ENCODE measurements at places on chromosomes 3 and 15.

DNA sequence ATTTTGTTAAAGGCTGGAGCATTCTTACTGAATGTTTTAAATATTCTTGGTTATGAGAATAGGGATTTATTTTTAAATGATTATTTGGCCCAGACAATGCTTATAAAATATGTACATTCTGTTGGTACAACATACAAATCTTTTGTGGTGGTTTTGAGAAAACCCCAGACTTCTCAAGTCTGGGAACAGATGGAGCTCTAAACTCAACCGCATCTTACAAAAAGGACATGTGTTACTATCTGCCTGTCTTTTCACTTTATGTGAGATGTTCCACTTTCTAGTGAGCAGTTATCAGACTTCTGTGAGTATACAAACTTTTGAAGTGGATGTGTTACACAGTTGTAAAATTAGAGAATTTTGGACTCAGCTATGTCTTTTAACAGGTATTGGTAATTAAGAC is 135.5 kb upstream of the RBMS3 start:
- no peak for DNase-seq

DNA sequence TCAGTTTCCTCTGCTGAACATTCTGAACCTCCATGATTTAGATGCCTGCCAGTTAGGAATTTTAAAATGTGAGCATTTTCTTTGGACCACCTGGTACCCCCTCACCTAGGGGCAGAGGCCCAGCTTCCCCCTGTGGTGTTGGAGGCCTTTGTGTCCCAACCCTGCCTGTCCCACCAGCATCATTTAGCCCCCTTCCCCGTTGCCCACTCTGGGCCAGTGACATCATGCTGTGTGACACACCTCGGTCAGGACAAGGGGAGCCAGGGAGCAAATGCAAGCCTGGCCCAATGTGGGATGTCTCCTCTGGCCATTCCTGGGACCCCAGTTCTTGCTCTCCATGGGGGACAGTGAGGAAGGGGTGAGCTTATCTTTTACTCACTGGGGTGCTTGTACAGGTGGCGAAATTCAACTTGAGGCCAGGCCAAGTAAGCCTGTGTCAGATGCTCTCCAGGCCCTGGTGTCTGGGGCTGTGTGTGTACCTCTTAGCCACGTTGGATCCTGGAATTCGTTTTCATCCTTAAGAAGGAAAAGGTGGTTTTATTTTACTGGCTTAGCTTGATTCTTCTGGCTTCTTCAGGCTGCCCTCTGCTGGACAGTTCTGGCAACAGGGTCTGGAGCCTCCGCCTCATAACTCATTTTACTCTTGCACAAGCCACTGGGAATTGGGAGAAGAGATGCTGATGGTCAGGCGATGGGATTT is 49.7 kb upstream of the MYZAP start:
- DNase-seq = peak; percentile 43

DNA sequence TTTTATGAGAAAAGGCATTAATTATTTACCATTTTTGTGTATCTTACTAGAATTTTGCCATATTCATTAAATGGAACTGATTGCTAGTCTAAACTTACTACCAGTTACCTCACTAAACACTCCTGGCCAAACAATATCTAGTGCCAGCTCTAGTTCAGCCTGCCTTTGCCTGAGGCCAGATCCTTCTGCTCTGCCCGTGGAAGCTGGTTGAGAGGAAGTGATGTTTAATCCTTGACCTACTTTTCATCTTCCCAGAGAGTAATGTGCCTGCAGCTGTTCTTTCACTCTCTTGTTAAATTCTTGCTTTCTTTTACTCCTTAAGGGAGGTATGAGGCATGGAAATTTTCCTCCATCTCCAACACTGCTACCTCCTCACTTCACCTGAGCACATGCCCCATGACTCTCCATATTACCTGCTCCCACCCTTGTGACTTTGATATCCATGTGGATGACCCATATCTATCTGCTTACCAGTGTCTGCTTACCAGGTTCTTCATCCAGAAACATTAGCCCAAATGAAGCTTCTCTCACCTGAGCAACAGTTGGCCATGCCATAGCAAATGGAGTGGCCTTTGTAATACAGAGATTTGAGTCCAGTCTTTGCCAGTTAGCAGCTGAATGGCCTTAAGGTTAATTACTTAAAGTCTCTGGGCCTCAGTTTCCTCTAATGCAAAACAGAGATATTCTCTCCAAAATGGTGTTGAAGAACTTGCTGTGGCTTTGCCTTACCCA is 53.4 kb downstream of the UBE2E1 start:
- DNase-seq = no peak

- no peak for DNase-seq
Observed at GRCh38 chr3:78970656-78971055, 797.1 kb downstream of the ROBO1 start.

DNA sequence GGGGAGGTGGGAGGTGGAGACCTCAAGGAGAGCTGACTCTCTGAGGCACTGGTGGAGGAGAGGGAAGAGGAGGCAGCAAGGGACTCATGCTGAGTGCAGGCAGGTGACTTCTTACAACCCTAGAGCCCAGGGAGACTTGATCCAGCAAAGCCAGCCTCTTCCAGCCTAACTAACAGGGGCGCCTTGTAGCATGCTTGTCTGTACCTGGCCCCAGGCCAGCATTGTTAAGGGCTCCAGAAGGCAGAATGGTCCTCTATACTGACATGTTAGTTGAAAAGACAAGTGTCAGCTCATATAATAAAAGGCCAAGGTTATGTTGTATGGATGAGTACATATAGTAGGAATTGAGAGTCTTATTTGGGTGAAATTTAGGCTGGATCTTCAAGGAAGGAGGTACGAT is 65.4 kb downstream of the CHDH start:
- no peak for DNase-seq

- DNase-seq = no peak
Observed at GRCh38 chr15:38514601-38515000, 50.0 kb downstream of the RASGRP1 start.

- DNase-seq = no peak
Observed at GRCh38 chr15:34239151-34239808, 14.5 kb downstream of the EMC4 start.

- DNase-seq = no peak
Observed at GRCh38 chr15:68056097-68056865, 2.2 kb downstream of the PIAS1 start.

GRCh38 chr3:42301446-42302175 is 35.6 kb upstream of the CCK start:
- DNase-seq = no peak

GRCh38 chr3:30607032-30607833 is 832 bp downstream of the TGFBR2 start:
- peak; percentile 78 for DNase-seq

DNA sequence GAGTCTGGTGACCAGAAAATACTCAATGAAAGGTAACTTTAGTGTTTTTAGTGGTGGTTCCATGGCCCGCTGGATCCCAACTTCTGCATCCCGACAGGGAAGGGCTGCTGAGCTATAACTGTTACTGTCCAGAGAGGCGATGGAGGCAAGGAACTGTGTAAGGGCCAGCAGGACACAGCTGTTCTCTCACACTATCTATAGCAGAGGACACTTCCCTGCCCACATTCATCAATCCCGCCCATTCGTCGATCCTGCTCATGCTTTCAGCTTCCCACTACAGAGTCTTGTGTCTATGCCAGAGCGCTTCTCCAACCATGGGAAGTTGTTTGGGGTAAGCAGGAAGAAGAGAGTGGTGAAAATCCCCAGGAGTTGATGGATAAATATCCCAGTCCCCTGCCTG is 8.4 kb downstream of the COLQ start:
- DNase-seq = no peak

- DNase-seq = no peak
Observed at GRCh38 chr3:194470615-194471014, 16.2 kb downstream of the ATP13A3 start.

GRCh38 chr3:33023176-33024136 is 72.0 kb downstream of the CCR4 start:
- no peak for DNase-seq

GRCh38 chr3:121979734-121980449 is 42.2 kb downstream of the ILDR1 start:
- DNase-seq = no peak

DNA sequence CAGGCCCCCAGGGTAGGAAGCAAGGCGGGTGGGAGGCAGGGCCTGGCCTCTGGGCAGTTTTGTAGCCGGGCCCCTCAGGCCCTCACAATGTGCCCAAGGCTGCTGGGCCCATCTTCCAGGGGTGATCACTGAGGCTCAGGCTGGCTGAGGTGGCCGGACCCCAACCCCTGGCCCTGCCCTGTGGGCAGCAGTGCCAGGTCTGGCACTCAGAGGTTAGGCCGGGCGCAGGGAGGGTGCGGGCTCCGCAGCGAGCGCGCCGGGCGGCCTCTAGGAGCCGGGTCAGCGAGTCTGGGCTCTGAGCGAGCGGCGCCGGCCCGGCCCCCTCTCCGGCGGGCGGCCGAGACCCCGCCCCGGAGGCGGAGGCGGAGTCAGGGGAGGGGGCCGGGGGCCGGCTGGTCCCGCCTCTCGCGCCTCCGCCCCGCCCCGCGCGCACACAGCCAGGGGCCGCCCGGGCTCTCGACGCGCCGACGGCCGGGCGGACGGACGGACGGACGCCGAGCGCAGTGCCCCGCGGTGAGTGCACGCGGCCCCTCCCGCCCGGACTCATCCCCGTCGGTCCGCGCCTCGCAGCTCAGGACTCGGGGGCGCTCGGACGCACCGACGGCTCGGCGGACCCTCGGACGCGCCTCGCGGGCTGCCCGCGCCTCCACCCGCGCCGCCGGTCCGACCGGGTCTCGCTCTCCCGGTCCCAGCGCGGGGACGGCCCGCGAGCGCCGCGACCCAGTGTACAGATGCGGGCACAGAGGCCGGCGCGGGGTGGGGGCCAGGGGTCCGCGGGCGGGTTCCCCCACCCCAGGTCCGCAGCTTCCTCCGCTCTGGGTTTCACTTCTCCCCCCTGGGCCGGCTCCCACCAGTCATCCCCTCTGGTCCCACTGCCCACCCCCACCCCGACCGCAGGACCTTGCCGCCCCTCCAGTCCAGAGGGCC is at the start of gene FBLN2:
TSS of gene FBLN2 (plus strand) at position 430 of the 927 bp plus-strand sequence. CDS start 21,231 bp downstream, outside the sequence.
- peak; percentile 23 for DNase-seq

GRCh38 chr3:175193815-175194518 is 334.8 kb downstream of the NAALADL2 start:
- DNase-seq = no peak

DNA sequence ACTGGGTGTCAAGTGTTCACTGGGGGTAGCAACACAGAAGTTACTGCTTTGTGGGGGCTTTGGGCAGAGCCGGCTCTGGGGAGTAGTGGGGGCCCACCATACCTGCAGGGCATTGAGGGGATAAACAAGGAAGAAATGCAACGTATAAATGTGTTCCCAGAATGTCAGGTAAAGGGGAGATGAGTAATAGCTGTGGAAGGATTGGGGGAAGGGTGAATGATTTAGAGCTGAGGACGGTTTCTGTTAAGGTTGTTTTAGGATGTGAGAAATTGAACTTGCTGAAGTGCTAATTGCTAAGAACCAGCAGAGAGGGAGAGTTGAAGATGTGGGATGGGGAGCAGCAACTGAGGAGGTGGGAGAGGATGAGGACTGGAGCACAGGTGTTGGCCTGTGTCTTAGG is 10.7 kb downstream of the SCG5 start:
- no peak for DNase-seq

DNA sequence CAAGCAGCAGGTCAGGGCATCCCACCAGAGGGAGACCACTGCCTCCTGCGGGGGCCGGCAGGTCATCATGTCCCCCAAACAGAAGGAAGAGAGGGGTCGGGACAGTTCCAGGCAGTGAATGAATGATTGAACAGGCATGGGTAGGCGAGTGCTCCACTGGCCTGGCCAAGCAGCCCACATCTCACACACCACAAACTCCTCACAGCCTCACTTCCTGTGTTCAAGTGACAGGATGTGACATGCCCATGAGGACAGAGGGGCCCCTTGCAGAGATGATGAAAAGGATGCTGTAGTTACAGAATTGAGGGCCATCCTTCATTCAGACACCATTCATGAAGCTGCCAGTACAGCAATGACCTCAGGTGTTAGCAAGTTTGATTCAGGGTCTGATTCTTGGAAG is 3.7 kb downstream of the IQSEC1 start:
- DNase-seq = no peak

DNA sequence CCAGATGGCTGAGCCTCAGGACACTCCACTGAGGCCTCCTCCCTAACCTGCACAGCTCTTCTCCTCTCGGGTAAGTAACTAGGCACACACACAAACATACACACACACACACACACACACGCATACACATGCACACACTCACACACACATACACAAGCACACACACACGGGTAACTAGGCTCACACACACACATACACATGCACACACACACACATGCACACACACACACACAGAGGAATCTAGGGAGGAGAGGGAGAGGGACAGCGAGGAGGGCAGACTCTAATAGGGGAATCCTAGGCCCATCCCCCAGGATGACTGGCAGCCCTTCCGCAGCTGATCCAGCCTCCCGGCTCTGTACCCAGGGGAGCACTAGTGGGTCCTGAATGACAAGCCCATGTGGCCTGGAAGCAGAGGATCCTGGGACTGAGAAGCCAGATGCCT is 177.4 kb upstream of the LINGO1 start:
- no peak for DNase-seq

- DNase-seq = no peak
Observed at GRCh38 chr3:173135059-173135458, 6.0 kb downstream of the SPATA16 start.

GRCh38 chr3:160804762-160805161 is 48.7 kb downstream of the PPM1L start:
- DNase-seq = no peak

GRCh38 chr15:69096196-69096595 is 64.2 kb upstream of the GLCE start:
- DNase-seq = no peak

DNA sequence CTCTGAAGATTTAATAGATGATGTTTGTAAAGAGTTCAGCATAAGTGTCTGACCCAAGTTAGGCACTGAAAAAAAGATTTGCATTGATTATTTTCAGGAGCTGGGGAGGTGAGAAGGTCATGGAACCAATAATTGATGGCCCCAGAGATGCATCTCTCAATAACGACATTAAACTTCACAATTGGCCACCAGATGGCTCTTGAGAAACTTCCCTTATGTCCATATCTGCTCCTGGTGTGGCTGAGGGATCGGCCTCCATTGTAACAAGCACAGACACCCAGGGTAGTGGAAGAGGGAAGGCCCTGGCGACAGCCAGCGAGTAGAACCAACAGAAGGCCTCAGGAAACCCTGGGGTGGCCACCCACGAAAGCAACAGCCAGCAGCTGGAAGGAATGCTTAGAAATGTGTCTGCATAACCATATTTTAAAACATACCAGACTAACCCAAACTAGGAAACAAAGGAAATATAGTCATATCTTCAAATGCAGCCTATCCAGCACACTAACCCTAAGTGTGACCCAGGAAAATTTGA is 536.7 kb downstream of the SOX2 start:
- no peak for DNase-seq

DNA sequence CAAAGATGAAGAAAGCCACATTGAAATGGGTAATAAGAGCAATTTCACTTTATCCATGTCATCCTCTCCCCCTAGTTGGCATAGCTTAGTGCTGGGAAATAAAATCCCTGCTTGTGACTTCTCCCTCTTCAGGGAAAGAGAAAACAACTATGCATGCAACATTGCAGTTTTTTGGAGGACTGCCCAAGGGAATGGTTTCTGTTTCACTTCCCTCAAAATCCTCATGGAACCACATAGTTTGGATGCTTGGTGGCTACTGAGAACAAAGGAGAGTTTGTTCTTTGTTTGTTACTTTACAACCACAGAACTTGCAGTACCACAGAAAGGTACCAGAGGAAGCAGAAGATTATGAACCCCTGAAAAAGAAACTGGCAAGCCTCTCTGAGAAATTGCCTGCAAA is 384.6 kb upstream of the RORA start:
- no peak for DNase-seq
